Ureter (tissue), 1 donor: ENCODE measurements at places on chromosomes 2 and 18. TPM values are rescaled to one million over a fixed set of nuclear protein-coding genes. Genes with fewer than 3 reads are reported as not detected.

DNA sequence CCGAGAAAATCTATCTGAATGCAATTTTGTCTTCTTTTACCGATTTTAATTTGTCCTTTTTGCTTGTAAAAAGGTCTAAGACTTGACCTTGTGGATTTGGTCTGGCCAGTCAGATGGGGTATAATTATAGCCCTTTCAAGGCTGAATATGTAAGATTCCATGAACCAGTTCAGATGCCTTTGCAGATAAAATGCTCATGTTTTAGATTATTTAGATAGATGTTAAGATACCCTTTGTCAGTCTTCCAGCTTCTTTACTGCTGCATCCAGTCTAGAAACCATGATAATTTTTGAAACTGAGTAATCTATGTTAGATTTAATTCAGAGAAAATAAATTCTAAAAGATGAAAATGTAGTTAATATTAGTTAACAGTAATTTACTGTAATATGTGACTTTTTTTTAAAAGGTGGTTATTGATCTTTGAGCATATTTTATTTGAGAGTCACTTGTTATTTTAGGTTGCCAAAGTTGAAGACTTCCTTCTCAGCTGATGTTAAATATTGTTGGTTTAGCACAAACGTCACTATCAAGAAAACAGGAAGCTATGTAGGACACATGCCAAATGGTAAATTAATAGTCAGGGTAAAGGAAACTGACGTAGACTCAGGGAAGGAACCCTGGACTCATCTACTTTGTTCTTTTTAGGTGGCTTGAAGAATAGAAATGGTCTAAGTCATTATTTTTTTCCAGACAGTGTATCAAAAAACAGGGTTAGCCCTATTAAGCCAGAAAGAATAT is 29.8 kb downstream of the BABAM2 start:
- no peak for DNase-seq

Gene CNNM3
- 18.9 TPM for total RNA-seq

DNA sequence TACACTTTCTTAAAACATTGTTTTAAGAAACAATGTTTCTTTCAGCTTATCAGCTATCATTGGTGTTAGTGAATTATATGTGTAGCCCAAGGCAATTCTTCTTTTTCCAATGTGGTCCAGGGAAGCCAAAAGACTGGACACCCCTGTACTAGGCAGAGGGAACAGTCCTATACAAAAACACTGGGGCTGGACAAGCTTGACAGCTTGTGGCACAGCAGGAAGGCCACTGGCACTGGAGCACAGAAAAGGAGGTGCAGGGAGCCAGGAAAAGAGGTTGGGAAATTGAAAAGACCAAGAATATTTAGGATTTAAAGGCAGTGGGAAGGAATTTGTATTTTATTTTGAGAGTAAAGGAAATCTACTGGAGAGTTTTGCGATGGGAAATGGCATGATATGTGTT is 47.7 kb downstream of the SRD5A2 start:
- DNase-seq: no peak

DNA sequence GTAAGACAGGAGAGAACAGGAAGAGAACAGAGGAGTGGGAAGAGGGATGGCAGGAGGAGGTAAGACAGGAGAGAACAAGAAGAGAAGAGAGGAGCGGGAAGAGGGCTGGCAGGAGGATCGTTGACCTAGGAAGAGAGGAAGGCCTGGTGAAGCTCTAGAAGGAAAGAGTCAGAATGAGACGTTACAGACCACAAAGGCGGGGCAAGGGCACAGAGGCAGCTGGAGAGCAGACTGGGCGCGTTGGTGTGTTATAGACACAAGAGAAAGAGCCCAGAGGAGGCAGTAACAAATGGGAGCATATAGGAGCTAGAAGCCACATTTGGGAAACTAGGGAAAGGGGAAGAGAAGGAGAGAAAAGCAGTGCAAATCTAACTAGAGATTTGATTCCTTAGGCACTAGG is 26.6 kb downstream of the PTRHD1 start:
- DNase-seq: no peak

GRCh38 chr2:217919781-217920351 is 82.9 kb downstream of the TNS1 start:
- DNase-seq: no peak

Gene IFIH1
- 15.2 TPM for total RNA-seq

- DNase-seq: peak; percentile 68
Observed at GRCh38 chr2:224584785-224585210, 365 bp downstream of the CUL3 start.

Gene RRM2
- total RNA-seq: 2.2 TPM

DNA sequence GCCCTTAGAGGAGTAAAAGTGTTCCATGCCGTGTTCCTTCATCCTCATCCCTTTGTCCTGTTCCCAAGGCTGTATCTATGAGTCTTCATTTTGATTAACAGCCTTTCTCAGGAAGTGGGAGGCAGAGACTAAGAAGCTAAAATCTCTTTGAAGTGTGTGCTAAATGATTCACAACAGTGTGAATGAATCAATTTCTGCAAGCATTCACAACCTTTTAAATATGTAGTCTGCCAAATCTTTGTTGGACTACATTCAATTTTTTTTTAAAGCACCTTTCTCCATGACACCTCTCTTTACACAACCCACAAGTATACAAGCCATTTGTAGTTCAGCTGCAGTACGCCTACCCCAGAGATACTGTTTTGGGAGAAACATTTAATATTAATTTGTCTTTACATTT is 408.6 kb upstream of the FANCL start:
- DNase-seq: no peak

DNA sequence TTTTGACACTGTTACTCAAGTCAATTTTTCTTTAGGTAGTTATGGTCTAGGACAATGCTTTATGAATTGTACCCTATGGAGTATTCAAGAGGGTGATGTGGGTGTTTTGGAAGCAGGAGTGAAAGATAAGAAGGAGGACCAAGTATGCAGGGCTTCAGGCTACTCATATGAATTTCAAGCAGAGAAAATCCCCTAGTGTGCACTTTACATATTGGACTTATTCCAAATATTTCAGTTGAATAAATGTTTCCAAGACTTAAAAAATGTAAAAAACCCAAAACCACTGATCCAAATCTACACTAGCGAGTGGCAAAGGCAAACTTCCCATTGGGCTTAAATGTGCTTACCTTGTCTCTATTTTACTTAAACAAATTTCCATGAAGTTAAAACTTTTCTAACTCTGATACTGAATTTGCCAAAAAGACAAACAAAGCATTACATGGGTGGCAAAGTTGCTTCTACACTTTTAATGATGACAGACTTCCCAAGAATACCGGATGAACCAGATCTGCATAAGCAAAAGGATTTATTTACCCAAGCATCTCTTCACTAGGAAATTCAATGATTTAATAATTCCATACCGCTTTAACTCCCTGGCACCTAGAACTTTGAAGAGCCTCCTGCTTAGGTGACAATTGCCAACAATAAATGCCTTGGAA is 1233.5 kb upstream of the NXPH2 start:
- no peak for DNase-seq

- DNase-seq: no peak
Observed at GRCh38 chr2:109507828-109508227, 105.9 kb downstream of the SEPTIN10 start.

Gene SPIRE1
- 28.1 TPM for total RNA-seq

Gene ST6GAL2
- 1.4 TPM for total RNA-seq
